EH (cell line): ENCODE measurements at places on chromosomes 16 and 17.

DNA sequence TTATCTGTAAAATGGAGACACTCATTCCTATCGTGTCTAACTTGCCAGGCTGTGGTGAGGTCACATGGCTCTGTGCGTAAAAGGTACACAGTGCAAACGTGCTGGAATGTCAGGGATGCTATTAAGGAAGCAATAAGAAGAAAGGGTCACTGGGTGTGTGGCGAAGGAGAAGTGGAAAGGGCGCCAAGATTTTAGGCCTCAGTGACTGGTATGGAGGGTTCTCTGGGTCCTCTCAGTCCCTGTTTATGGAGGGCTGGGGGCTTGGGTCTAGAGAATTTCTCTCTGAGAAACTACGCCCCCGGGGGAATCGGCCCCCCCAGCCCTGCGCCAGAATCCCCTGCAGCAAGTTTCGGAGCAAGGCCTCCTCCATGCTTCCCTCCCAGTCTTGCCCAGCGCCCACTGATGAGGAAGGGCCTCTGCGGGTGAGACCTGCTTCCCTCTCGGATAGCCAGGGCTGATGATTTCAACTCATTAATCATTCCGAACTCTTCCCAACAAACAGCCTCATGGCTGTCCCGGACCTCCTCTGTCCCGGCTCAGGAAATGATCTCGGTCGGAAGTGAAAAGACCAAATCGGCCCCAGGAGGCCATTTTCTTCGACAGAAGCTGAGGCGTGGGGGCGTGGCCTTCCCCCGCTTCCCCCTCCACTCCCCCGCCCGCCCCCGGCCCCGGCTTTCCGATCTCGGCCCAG is 1.2 kb upstream of the HEXIM1 start:
- DNase-seq = peak; percentile 92

DNA sequence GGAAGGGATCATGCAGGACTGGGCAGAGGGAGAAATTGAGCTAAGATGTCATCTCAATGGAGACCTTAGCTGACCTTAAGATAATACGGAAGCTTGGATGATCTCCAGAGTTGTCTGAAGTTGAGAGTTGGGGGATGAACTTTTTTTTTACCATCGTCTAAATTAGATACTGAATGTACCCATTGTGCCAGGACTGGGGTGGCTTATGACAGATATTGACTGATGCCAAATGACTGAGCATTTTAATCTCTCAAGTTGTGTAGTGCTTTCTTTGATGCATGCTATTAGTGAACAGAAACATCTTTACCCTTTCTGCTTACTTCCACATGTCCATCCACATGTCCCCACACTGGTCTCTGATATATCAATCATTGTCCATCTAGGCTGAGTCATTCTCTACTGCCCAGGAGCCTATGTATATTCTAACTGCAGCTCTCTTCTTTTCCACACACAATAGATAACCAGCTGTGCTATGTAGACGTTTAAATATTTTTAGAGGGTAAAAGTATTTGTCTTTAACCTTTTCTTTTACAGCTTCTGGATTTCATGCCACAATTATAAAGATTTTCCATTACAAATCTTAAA is 60.2 kb upstream of the ZKSCAN2 start:
- no peak for DNase-seq

- DNase-seq = no peak
These were observed 153.8 kb downstream of the SOX9 start for GRCh38 chr17:72274614-72275013.

GRCh38 chr17:70804161-70804560 is 634.8 kb downstream of the KCNJ2 start:
- DNase-seq = peak; percentile 1

GRCh38 chr16:75733305-75734211 is 7.3 kb upstream of the CPHXL start:
- DNase-seq = peak; percentile 76

DNA sequence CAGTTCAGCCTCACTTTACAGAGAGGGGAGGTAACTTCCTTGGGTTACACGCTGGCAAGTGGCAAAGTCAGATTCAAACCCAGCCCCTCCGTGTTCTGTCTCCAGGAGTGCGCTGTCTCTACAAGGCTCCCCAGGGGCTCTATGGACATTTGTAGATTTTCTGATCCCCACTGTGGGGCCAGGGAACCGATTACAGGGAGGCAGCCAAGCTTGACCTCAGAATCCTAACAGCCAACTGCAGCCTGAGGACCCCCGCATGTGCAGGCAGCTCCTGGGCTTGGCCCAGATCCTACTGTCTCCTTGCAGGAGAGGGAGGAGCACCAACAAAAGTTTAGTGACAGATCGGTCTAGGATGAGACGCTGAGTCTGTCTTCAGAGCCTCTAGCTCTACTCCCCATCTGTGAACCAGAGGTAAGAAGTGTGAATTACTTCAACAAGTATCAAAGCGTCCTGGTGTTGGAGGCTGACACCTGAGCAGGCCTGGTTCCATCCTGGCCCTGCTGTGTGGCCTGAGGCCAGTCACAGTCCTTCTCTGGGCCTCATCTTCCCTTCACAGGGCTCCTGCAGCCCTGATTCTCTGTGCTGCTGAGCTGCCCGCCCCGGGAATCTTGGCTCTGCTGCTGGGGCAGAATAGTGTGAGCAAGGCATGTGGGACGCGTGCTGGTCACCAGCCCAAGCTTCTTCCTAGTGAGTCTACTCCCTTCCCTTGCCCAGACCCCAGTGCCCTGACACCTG is 9.2 kb upstream of the NATD1 start:
- DNase-seq = no peak

DNA sequence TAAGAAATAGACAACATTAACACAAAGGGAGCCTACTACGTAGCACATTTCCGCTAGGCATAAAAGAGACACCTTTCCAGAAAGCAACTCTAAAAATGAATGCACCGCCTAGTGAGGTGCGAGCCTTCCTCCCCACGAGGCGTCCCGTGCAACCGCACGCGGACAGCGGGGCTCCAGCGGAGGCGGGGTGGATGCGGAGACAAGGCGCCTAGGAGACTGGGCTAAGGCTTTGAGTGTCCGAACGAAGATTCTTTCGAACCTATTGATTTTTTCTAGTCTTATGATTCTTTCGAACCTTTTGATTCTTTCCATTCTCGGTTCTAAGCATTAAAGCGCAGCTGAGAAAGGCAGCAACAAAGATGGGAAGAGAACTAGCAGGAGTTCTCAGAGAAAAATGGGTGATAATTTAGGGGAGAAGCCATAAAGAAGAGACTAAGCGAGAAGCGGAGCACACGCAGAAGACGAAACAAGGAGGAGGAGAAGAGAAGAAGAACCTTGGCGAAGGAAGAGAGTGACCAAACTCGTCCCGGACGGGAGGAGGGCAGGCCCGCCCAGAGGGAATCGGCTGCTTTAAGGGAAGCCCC is 394 bp upstream of the CPD start:
- no peak for DNase-seq

DNA sequence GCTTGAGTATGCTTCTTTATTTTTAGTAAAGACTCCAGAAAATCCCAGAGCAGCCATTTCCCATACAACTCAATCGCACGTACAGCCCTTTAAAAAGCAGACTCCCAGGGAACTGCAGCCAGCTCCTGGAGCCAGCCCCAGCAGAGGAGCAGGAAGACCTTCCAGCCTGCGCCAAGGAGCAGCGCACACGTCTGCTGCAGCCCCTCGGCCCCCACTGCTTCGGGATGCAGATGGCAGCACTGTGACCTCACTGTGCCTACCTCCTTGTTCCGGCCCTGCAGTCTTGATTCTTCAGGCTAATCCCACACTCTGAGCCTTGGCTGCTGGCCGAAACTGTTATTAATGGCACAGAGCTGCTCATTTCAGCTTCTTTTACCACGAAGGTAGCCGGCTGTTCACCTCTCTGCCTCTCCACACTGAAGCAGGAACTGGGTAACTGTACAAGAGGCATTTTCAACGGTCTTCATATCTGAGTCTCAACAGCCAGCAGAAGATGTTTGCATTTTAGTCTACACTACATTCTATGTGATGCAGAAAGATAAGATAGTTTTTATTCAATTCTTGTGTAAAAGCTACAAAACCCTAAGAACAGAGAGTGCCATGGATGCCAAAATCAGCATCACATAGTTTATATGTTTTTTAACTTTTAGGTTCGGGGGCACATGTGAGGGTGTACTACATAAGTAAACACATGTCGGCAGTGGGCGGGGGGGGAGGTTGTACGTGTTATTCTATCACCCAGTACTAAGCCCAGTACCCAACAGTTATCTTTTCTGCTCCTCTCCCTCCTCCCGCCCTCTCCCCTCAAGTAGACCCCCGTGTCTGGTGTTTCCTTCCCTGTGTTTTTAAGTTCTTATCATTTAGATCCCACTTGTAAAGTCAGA is 130.9 kb downstream of the ANKRD11 start:
- DNase-seq = no peak
